ENCODE measurements at places on chromosomes 1 and 21. TPM values are rescaled to one million over a fixed set of nuclear protein-coding genes. Genes with fewer than 3 reads are reported as not detected.

GRCh38 chr1:38052750-38053415 is 6.3 kb upstream of the POU3F1 start:
- H3K4me1 ChIP-seq = peaks cover 4% of the 10 kb centered on the region
- H3K4me3 ChIP-seq = no peak overlapping the region
- DNase-seq = no peak
- peaks cover 27% of the 10 kb centered on the region for H3K27me3 ChIP-seq
- no peak overlapping the region for H3K27ac ChIP-seq

GRCh38 chr1:40848530-40849189 is 13.5 kb downstream of the CITED4 start:
- no peak overlapping the region for H3K27ac ChIP-seq
- H3K27me3 ChIP-seq = peaks cover 5% of the 10 kb centered on the region
- peaks cover 17% of the 10 kb centered on the region for H3K4me1 ChIP-seq

- H3K4me3 ChIP-seq = no peak overlapping the region
- DNase-seq = no peak
- no peak overlapping the region for H3K27ac ChIP-seq
- H3K27me3 ChIP-seq = peaks cover 10% of the 10 kb centered on the region
- no peaks in the 10 kb centered on the region for H3K36me3 ChIP-seq
- H3K4me1 ChIP-seq = peaks cover 5% of the 10 kb centered on the region
Measured at GRCh38 chr1:227068883-227069282, 128.8 kb downstream of the COQ8A start.

DNA sequence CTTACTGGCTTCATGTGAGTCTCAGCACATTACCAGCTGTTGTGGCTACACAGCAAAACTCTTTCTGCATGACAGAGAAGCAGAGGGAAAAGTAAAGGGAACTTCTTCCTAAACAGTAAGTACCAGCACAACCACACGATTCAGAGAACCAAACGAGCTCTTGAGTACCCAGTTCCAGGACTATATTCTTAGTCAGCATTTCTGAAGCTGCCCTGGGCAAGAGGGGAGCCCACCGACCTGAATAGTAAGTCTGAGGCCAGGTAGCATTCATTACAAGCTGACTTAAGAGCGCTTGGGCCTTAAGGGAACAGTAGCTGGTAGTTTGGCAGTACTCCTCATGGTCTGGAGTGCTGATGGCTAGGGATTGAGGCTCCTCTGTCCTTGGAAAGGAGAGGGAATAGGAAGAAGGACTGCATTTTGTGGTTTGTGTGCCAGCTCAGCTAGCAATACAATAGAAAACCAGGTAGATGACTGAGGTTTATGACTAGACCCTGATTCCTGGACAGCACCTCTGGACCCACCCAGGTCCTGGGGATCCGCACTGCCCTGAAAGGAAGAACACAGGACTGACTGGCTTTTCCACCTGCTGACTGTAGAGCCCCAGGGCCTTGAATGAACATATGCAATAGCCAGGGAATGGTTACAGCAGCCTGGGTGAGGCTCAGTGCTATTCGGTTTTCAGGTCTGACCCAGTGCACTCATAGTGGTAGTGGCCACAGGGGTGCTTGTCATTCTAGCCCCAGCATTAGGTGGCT is 396.8 kb upstream of the PRMT6 start:
- no peaks in the 10 kb centered on the region for H3K27me3 ChIP-seq
- no peak overlapping the region for H3K27ac ChIP-seq
- H3K36me3 ChIP-seq = no peaks in the 10 kb centered on the region
- H3K4me3 ChIP-seq = no peak overlapping the region
- DNase-seq = no peak

PTCH2 gene
- total RNA-seq = 1.0 TPM

DNA sequence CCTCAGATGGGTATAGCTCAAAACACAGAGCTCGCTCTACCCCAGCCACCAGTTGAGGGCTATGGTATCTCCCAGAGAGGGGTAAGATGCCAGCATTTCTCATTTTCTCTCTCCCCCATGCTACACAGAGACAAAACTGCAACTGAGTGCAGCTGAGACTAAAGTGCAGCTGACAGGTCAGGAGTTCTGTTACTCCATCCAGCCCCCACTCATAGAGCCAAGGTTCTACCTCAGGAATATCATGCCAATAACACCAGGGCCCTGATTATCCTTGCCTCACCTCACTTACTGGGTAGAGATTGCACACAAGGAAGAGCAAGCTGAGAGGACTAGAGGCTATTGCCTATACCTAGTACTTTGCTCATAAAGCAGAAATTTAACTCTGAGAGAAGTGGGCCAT is 34.6 kb downstream of the DPYD start:
- no peak overlapping the region for H3K4me3 ChIP-seq
- peaks cover 26% of the 10 kb centered on the region for H3K36me3 ChIP-seq
- DNase-seq = no peak
- H3K4me1 ChIP-seq = peaks cover 4% of the 10 kb centered on the region

Data from activated CD4-positive, alpha-beta memory T cell treated with anti-CD3 and anti-CD28 coated beads, Interleukin-2, amount 10 ng/mL, durations not matched to agents 7 days and 5 days (primary cell).